HCEC 1CT (cell line): ENCODE measurements at places on chromosomes 6 and 20.

- DNase-seq: peak; percentile 3
These were observed 454 bp downstream of the L3MBTL3 start for GRCh38 chr6:130018744-130019325.

GRCh38 chr6:127606131-127606562 is 29.2 kb downstream of the C6orf58 start:
- peak; percentile 56 for DNase-seq

GRCh38 chr6:44667226-44667625 is 279.7 kb downstream of the CDC5L start:
- peak; percentile 89 for DNase-seq

DNA sequence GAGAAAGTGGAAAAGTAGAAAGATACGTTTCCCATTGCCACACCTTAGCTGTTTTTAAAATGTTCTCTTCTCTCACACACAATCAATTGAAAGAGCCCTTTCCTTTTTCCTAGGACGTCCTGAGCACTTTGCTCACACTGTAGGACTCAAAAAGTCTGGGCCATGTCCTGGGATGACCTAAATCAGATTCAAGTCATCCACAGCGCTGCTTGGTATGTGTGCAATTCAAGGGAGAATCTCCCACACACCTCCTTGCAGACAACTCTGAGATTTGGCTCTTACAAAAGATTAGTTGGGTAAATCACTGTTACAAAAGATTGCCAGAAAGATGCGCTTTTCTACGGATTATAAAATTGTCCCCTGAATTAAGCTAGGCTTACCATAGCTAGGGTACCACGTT is 130.1 kb downstream of the RNASET2 start:
- no peak for DNase-seq

- no peak for DNase-seq
These were observed 90.9 kb downstream of the ANKS1A start for GRCh38 chr6:34979994-34980393.

DNA sequence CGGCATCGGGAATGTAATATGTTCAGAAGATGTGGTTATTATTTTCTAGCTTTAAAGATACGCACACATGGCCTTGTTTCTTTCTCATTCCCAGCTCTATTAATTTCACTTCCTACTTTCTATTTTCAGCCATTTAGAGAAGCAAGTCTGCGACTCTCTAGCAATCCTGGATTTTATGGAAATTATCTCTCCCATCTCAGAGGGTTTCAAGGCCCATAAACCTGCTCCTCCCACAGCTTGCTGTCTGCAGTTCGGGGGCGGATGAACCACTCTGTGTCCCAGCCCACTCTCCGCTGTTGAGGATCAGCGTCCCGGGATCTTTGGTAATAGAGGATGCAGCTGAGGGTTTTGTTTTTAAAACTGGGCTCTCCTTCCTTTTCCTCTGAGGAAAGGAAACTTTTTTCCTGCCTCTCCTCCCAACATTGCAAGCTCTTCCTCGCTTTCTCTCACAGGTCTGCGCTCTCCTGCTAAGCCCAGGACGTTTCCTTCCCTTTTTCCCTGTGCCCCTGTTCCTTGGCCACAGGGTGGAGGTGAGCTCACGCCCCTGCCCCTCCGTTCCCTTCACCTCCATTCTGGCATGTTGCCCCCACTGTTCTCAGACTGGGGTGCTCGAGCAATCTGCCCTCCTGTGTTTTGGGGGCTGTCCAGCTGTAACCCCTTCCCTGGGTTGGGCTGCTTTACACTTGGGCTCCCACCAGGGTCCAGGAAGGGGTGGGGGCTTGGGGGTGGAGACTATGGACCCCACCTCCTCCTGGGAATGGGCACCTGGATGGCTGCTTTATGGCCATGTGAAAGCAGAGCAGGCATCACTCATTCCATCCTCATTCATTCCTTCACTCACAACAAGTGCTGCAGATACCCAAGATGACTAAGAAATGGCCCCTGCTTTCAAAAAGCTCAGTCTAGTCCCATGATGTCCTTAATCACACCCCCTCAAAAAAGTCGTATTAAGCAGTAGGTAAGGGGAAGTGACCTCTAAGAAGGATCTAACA is 54.9 kb downstream of the ZBTB9 start:
- no peak for DNase-seq

DNA sequence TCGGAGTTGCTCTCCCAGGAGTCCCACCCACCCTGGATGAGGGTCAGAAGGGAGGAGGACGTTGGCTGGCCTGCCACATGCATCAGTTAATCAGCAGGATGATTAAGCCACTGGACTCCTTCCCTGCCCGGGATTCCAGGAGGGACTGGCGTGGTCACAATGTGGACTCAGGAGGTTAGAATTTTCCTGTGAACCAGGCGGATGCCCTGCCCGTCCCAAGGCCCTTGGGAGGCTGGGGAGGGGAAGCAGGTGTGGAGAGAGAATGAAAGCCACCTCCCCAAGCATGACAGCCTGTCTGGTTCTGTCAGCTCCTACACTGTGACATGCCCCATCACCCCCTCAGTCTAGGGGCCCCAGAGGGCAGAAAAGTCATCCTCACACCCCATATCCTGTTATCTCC is 11.6 kb upstream of the ITPR3 start:
- DNase-seq: peak; percentile 74
